Activated CD4-positive, CD25-positive, alpha-beta regulatory T cell treated with anti-CD3 and anti-CD28 coated beads, Interleukin-2, amount 50 U/mL, for 72 hours (primary cell): ENCODE measurements at places on chromosomes 7 and 10.

DNA sequence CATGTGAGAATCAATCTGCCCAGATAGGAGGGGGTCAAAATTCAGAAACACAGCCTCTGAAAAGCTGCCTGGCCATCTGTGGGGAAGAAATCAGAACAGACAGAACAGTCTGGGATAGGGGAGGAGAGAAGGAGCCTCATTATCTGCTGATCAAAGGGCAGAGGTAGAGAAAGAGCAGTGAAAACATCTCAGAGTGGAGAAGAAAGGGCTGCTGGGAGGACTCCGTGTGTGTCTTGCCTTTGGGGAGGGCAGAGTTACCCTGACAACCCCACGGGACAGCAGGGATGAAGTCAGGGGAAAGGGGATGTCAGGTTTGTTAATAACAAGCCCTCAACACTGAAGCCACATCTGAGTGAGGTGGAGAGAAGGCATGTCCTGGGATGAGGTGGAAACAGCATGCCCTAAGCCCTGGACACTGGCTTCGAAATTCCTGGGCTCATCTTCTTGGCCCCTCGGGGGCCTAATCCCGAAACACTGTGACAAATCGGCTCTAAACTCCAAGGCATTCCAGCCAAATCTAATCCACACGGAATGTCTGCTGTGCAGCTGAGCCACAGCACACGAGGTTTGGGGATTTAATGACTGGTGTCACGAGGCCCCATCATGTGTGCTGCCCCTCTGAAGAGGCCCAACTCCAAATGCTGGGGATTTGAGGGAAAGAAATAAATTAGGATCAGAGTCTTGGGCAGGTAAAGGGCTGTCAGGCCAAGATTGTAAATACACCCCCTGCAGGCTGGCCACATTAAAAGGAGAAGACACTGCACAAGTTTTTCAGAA is 82.8 kb upstream of the FGFR2 start:
- DNase-seq: no peak

- DNase-seq: no peak
These were observed 120.8 kb upstream of the CDCA7L start for GRCh38 chr7:22066522-22066921.

GRCh38 chr7:105682341-105683060 is 101.2 kb upstream of the EFCAB10 start:
- DNase-seq: no peak

DNA sequence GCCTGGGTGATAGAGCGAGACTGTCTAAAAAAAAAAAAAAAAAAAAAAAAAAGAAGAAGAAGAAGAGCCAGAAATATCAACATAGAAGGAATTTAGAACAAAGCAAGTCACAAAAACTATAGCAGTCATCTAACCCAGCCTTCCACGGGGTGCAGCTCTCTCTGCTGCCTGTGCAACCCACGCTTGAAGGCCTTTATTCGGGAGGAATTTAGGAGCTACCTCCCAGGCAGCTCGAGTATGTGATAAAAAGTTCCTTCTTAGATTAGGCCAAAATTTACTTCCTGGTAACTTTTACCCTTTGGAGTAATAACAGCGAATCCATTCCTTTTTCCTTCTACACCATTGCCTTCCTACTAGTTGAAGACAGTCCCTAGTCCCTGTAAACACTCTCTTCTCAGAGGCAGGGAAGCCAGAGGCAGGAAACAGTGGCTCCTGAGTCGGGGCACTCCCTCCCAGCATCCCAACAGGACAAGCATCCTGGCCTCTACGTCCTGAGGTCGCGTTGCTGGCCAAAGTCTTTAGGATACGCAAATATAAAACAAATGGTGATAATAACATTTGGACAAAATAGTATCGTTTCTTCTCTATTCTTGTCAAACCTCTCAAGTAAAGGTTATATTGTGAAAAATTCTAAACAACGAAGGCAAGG is 109.3 kb upstream of the KMT2C start:
- no peak for DNase-seq

- DNase-seq: no peak
These were observed 958.4 kb downstream of the TYW1 start for GRCh38 chr7:67955061-67955460.

DNA sequence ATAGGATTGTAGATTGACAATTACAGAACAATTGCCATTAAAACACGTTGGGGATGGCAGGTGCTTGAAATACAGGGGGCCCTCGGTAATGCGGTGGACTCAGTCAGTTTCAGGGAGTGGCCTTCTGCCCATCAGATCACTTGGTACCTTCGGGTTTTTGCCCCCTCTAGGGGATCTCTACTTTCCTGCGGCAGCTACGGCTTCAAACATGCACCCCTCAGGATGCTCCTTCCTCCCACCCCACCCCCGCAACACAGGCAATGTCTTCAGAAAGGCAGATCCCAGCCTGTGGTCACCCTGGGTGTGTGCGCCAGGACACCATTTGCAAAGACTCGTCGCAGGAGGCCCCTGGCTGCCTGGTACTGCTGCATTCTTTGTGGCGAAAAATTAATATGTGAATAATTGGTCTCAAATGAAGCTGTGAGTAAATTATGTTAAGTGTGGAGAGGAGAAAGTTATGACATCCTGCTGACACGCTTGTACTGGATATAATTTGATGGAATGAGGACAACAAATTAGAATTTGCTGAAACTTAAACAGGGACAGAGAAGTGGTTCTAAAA is 431.0 kb upstream of the MKI67 start:
- DNase-seq: no peak

DNA sequence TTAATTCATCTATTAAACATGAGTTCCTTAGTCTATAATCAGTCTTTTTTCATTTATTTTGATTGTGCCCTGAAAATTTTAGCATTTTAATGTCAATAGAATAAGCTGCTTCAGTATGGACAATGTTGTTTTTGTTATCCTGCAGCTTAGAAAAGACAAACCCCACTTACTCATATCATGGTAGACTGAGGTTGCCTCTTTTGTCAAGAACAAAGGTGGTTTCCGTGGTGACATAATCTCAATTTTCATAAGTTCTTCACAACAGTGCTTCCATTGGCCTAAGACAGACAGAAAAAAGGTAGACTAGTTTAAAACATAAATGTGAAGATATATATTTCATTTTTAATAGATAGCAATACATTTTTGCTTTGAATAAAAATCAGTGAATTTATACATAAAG is 69.1 kb downstream of the RTKN2 start:
- DNase-seq: no peak

DNA sequence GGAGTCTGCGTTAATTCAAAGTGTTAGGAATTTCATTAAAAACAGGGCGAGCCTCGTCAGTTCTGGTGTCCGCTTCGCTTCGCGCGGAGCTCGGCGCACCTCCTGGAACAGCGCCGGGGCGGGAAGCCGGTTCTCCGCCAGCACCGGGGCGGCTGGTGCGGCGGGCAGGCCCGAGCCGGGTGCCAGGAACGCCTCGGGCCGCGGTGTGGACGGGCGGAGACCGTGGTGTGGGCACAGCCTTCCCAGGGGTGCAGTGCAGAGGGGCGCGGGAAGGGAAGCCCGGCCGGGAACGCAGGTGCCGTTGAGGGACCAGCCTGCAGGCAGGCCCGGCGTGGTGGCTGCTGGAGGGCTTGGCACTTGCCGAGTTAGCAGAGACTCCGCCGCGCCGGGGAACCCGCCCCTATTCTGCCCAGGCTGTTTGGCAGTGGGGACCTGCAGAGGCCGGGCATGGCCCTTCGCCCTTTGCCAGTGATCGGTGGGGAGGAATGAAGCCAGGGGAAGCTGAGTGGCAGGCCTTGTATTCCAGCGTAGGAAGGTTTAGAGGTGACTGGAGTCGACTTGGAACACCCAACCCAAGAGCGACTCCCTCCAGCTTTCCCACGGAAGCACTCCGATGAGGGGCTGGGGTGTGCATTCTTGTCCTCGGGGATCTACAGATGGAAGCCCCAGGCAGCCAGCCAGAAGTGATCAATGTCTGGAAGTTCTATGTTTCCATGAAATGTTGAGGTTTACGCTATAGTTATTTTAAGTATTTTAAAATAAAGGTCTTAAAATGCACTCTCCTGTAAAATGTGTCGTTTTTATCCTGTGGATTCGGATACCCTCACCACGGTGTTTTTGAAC is 945 bp upstream of the RHEB start:
- DNase-seq: peak; percentile 53

GRCh38 chr7:128014811-128015210 is 16.4 kb downstream of the LRRC4 start:
- no peak for DNase-seq

- no peak for DNase-seq
These were observed 561.7 kb downstream of the GFRA1 start for GRCh38 chr10:115711306-115711705.

DNA sequence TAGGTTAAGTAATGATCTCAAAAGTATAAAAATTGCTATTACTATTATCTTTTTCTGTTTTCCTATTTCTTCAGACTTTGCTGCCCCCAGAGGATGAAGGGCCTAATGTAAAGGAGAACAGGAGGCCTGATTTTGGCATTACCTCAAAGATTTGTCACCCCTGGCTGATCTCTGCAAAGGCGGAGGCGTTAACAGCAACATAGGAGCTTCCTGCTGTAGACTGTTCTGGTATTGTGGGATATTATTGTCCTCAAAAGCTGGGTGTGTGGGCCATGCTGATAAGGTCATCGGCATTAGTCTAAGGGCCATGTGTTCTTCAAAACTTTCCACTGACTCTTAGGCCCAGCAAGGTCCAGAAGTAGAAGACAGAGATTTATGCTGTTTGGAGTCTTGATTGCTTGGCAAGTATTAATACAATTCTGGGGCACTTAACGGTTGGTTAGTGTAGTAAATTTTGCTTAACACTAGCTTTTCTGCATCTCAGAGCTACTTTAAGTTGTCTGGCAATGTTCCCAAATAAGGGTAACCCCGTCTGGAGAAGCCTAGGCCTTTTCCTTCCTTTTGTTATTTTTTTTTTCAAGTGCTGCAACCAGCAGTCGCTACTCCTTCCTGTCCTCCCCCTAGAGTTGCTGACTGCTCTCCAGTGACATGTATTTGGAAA is 14.0 kb upstream of the ENTPD1 start:
- no peak for DNase-seq

- no peak for DNase-seq
These were observed 35.6 kb downstream of the DOCK1 start for GRCh38 chr10:126940670-126941310.

DNA sequence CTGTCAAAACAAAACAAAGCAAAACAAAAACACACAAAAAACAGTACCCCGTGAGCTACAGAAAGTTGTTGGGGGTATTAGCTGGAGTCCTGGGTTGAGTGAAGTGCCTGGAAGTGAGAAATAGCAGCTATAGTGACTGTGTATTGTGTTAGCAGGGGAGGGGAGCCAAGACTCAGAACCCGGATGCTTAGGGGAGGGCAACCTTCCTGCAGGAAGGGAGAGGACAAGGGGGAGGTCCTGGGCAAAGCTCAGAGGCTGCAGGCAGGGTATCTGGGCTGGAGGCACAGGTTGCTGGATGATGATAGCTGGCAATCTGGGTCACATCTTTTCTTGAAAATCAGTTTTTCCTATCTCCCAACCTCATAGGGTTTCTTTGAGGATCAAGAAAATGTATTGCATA is 75.8 kb upstream of the PARD3 start:
- DNase-seq: no peak

- DNase-seq: no peak
These were observed 103.5 kb upstream of the PRSS1 start for GRCh38 chr7:142645777-142646176.

- DNase-seq: no peak
These were observed 1.3 kb upstream of the SCD start for GRCh38 chr10:100345570-100346330.

DNA sequence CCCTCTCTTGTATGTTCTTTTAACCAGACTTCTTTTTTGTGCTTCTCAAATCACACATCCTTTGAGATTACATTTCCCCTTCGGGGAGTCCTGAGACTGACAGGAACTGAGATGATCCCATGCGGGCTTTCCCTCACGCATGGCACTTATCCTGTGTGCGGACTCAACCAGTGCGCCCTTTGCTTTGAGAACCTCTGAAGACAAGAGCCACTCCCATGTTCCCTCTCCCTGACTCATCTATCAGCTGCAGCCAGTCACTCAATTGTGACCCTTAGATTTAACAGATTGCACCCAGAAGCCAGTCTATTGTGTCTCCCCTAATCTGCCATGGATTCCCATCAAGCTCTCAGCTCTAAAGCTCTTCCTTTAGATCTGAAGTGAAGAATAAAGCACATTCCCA is 353.9 kb upstream of the MEOX2 start:
- no peak for DNase-seq

DNA sequence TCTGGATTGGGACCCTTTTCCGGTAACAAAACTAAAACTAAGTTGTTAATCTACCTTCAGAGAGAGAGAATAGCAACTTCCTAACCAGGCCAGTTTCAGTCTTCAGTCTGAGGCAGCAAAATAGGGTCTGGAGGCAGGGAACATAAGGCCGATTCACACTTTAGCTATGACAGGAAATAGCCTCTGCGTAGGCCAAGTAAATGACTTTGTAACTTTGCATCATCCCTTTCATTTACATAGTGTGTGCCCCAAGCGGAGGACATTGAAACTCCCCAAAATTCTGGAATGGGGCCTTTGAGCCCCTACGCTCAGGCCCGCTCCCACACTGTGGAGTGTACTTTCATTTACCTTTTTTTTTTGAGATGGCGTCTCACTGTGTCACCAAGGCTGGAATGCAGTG is 1.7 kb upstream of the UPP1 start:
- no peak for DNase-seq

DNA sequence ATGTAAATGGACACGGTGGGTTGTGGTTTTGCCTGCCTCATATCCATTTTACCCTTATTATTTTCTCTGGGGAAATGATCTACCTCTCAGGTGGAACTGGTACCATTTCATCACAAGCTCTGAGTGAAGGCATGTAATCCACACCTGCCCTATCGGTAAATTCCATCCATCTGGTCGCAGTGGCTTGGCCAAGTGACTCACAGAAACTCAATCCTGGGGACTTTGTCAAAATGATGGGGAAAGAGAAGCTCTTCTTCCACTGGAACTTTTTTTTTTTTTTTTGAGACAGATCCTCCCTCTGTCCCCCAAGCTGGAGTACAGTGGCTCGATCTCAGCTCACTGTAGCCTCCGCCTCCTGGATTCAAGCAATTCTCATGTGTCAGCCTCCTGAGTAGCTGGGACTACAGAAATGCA is 48.2 kb upstream of the ANKRD1 start:
- no peak for DNase-seq

GRCh38 chr10:101768791-101769170 is 7.1 kb downstream of the FGF8 start:
- DNase-seq: no peak

DNA sequence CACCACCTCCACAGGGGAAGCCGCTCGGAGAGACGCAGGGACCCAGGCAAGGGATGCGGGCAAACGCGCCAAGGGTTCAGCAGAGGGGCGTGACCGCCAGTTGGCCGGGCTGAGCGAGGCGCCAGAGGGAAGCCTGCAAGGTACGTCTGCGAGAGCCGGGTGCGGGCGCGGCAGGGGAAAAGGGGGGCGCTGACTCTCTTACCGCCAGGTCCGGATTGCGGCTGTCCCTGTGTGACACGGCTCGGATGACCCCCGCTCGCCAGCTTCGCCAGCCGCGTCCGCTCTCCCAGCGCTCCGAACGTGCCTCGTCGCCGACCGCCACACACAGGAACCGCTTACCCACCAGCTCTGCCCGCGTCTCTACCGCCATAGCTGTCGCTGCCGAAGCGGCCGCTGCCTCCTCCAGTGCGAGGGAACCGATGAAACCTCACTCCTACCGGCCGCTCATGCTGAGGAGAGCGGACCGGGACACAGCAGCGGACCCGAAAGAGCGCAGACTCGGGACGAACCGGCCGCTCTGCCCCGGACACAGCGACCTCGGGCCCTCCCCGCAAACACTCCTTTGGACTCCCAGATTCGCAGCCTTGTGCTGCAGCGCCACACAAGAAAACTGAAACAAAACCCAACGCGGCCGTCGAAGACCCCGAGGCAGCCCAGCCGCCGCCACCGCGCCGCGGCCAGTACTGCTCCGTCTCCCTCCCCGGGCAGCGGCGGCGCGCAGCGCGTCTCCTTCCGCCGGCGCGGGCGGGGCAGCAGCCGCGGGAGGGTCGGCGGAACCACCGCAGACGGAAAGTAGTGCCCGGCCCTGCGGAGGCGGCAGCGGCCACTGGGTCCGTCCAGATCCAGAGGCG is at the start of gene JMJD1C:
Gene JMJD1C (minus strand): TSS at position 685 of the 851 bp plus-strand sequence. CDS start 315 bp downstream, at position 370.
- DNase-seq: peak; percentile 64
